ENCODE measurements at places on chromosomes 7 and 10. TPM values are rescaled to one million over a fixed set of nuclear protein-coding genes. Genes with fewer than 3 reads are reported as not detected.
A peak's percentile ranks its signal among the peaks of the same experiment; 100 is the strongest.

DNA sequence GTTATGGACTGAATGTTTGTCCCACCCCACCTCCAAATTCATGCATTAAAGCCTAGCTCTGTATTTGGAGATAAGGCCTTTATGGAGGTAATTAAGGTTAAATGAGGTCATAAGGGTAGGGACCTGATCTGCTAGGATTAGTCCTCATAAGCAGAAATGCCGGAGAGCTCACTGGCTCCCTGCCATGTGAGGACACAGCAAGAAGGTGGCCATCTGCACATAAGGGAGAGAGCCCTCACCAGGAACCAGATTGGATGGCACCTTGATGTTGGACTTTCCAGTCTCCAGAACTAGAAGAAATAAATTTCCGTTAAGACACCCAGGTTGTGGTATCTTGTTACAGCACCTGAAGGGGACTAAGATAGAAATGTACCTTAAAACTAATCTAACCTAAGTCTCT lies 816.1 kb upstream of the C7orf33 start:
- no peak for DNase-seq

DNA sequence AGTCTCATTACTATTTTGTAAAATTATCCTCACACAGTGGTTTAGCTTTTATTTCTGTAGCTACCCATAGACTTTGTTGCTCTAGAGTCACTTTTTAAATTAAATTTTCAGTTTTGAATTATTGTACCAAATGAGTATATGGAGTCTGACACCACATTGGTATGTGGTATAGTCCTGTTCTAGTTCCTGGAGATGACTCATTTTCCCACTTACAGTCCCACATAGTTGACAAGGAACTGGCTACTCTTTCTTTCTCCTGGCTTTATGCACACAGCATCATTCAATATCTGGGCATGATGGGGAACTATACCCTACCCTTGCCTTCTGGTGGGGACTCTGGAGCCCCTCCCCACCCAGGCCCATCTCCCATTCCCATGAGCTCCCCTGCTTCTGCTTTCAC lies 92.6 kb upstream of the RAB11FIP2 start:
- no peak for DNase-seq

GRCh38 chr10:15784662-15785300 lies 65.1 kb upstream of the ITGA8 start:
- DNase-seq = no peak

DNA sequence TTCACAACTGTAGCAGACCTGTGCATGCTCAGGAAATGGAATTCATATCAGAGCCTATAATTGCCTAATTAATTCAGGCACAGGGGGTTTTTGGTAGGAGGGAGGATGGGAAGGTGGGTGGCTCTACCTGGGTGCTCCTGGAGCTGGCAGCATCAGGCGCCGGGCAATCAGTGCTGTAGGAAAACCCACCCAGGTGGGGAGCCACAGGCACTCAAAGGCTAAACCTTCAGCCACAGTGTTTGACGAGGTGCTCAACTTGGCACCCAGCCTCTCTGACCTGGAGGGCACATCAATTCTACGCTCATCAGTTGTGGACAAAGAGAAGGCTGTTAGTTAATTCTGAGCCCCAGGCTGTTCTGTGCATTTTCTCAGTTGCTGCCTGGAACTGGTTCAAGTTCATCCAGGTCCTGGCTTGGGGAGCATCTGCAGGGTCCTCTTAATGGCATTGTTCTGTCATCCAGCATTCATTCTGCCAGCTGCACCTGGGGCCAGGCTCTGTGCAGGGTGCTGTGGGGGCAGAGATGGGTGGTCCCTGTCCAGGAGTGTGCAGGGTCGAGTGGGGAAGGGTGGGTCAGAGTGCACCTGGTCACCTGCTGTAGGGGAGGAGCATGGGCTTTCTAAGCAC lies 54.1 kb upstream of the NPTX2 start:
- no peak for DNase-seq

DNA sequence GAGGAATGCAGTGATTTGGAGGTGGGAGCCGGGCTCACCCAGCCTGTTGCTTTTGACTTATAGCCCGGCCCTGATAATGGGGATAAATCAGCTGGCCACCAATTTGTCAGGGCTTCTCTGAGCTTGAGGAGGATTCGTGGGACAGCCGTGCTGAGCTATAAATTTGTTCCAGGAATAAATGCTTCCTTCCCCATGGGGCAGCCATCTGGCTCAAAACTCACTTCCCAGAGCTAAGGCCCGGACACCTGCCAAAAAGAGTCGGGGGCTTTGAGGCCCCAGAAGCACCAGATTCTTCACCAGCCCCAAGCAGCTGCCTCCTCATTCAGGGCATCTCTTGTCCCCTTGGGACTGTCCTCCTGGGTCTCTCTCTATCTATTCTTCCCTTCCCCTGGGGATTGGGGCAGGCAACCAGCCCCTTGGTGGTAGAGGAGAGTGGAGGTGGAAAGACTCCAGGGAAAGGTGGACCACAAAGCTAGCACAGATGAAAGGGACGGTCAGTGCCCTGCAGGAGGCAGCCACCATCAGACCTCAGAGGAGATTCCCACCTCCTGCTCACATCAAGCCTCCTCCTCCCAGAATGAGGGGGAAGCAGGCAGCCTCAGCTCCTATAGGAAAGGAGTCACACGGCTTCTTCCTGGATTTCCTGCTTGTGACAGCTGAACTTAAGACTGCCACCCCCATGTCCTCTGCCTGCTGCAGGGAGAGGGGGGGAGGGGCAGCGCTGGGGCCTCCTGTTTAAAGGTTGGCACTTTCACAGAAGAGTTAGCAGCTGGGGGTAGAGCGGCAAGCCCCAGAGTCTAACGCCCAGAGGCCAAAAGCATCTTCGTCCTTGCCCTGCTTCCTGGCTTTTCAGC lies 44.2 kb upstream of the LRRC4 start:
- peak; percentile 50 for DNase-seq

HECW1 gene
- total RNA-seq = 0.69 TPM

DNA sequence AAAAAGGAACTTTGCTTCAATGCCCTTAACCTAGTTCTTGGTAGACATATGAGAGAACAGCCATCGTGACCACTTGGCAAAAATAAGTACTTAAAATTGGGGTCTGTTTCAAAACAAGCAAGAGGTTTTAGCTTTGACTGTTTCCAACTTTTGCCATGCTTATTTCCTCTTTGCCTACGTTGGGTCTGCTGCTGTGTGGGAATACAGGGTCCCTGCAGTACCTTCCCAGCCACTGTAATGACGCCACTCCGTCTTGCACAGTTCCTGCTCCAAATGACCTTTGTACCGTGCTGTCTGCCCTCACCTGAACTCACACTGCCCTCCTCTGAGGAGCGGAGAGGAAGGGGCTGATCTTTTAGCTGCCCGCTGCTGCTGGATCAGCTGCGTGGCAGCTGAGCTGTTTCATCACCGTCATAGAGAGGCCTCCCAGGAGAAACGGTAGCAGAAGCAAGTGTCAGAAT lies 133.1 kb downstream of the MAPK8 start:
- DNase-seq = peak; percentile 62

- DNase-seq = no peak
Measured at GRCh38 chr10:77940225-77940624, 13.7 kb upstream of the DLG5 start.

GHRHR gene
- total RNA-seq = not detected

DNA sequence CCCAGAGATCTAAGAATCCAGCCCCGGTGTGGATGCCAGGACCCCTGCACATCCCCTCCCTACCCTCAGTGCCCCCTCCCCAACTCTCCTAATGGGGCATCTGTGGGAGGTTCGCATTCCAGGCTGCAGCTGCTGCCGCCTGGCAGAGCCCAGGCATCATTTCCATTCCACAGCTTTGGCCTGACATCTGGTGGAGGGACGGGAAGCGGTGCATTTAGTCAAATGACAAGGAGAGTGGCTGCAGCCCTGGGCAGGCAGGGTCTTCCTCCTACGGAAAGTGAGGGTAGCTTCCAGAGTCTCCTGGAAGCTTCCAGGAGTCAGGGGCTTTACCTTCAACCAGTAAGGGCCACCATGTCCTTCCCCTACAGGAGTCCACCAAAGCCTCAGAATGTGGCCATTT lies 30.8 kb downstream of the PRLHR start:
- DNase-seq = no peak

FAM237B gene
- total RNA-seq = not detected

HYAL4 gene
- not detected for total RNA-seq

DNA sequence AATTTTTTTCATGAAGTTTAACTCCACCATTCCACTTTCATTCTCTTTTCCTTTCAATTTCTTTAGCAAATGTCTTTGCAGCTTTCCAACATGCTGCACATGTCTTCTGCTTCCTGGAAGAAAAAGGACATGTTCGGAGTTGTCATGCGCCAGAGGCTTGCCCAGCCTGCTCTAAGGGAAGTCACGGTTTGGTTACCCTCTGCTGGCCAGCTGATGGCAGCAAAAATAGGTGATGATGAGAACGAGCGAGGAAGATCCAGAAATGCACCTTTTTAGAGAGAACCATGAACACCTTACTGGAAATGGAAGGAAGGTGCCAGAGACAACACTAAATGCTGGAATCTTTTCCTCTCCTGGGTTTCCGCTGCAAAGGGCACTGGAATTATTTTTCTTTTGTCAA lies 4.9 kb upstream of the ZSCAN21 start:
- no peak for DNase-seq

GRCh38 chr7:132666774-132667172 lies 90.5 kb upstream of the PLXNA4 start:
- no peak for DNase-seq

GRCh38 chr10:67893637-67894036 lies 9.2 kb downstream of the SIRT1 start:
- DNase-seq = no peak

- DNase-seq = no peak
Measured at GRCh38 chr10:116133634-116134033, 139.4 kb downstream of the GFRA1 start.
